ENCODE measurements at places on chromosomes 5 and 9.

DNA sequence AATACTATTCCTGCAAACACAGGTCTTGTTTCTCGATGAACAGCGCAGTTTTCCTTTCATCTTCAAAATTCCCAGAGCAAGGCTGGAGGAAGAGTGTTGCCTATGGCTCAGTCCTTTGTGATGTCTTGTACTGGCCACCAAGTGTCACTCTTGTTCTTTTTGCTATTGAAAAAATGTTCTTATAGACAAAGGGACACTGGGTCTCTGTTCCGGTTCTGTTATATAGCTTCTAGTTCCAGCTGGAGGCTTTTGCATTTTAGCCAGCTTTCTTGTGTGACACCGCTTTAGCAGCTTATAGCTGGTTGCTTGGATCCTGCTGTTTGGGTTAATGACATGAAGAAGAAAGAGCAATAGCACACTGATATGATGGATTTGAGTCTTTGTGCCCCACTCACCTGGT is 343.7 kb upstream of the KCNN2 start:
- DNase-seq = no peak

DNA sequence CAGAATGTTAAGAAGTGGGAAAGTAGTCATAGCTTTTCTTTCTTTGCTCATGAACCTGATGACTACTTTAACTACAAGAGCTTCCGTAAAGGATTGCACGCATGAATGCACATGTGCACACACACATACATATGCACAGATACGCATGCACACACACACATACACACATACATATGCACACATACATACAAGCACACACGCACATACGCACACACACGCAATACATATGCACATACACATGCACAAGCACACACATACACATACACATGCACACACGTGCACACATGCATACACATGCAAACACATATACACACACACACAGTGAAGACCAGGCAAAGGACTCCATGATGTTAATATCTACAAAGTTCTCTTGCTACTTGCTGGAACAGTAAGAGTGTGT is 22.9 kb downstream of the LSM11 start:
- DNase-seq = no peak

- DNase-seq = no peak
Observed at GRCh38 chr9:79902825-79903600, 331.2 kb downstream of the TLE4 start.

DNA sequence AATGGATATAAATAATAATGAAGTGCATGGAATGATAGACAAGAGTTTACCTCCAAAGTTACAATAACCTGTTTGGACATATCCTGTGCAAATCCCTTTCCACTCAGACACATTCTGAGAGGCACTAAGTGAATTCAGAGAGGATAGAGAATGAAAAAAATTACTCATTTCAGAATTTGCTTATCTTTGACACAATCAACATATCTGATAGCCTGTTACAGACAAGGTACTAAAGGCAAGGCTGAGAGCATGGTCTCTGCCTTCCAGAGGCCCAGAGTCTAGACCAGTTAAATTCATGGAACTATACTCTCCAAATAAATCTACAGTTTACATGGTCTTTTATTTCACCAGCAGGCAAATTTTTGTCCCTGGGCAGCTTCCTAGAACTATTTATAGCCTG is 371.8 kb upstream of the PTGER4 start:
- no peak for DNase-seq

- no peak for DNase-seq
Observed at GRCh38 chr9:104900871-104901270, 27.1 kb downstream of the ABCA1 start.

GRCh38 chr5:57778501-57779091 is 296.0 kb upstream of the ACTBL2 start:
- no peak for DNase-seq
